ENCODE measurements at places on chromosomes 2 and 18.

GRCh38 chr2:219177552-219178376 lies at the start of gene RETREG2:
RETREG2 (plus strand) TSS chr2:219178275; CDS start chr2:219178353, 78 bp downstream.
- DNase-seq = peak; percentile 51

- DNase-seq = no peak
Measured at GRCh38 chr18:23956483-23956882, 58.1 kb upstream of the TTC39C start.

GRCh38 chr2:112843836-112844235 lies 7.3 kb upstream of the IL1B start:
- no peak for DNase-seq

DNA sequence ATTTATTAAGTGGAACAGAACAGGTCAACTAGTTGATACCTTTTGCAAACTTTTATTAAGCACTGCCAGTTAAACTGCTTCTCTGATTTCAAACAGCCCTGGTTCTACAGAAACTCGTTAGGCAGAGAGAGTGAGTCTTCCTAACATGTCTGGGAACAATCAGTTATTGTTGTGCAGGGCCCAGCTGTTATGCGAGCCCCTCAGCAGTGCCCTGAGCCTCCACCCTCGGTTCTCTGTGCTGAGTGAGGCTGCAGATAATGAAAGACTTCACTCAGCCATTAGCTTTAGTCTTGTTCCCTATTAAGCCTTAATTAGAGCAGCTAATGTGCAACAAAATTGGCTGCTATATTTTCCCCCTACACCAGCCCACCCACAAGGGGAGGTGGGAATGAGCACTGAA lies 39.6 kb downstream of the KCTD18 start:
- peak; percentile 54 for DNase-seq

DNA sequence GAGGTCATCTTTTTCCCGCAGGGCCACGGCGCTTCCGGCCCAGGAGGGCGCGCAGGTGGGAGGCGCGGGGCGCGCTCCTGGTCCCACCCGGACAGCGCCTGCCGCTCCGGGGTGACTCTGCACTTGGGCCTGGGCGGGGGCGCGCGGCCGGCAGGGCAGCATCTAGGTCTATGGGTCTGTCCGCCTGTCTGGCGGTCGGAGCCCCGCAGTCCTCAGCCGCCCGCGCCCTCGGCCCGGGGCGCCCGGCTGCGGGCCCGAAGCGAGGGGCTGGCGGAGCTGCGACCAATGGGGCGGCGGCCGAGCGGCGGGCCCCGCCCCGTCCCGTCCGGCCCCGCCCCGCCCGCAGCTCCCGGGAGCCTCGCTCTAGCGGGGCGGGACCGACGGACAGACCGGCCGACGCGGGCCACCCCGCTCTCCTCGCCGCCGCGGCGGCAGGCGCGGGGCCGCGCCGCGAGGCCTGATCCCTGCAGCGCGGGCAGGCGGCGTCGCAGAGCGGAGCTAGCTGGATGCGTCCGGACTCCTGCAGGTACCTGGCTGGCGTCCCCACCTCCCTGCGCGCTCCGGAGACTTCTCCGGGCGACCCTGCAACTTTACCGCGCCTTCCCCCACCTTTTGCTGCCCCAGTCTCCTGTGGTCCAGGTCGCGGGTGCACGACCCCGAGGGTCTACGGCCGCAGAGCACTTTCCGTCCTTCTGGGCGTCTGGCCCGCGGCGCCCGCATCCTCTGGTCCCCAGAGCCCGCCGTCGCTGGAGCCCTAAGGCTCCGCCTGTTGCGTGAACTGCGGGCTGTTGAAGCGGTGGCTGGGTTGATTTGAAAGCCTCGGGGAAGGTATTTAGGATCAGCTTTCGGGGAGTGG lies at the start of gene KCNS3:
Gene KCNS3 (plus strand): TSS at position 387 of the 856 bp plus-strand sequence. CDS start 52,342 bp downstream, outside the sequence.
- DNase-seq = no peak

DNA sequence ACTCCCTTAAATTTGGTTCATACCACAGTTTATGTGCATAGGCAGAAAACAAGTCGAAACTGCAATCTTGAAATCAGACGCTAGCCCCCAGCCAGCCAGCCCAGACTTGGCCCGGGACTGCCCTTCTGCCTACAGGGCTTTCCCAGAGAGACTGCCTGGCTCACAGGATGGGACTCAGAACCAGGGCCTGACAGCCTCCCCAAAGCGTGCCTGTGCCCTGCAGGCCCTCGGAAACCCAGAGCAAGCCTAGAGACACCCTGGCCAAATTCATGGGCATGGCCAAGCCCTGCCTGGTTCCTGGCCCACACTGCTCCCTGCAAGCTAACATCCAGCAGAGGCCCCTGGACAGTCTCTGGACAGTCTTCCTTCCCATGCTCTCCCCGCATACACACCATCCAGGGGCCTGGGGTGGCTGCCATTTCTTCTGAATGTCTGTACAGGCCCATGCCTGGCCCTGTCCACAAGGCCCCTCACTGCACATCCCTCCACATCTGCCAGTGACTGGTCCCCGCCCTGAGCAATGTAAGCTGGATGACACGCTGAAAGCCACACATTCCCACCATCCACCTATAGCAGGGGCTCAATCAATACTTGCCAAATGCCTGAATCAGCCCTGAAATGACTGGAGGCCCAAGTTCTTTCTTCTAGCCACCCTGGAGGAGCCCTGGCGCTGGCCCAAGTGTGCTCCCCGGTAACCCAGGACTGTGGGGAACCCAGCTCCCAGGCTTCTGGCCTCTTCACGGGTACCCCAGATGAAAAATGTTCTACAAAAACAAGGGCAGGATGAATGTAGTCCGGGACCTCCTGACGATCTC lies 73.1 kb downstream of the HDAC4 start:
- DNase-seq = no peak

GRCh38 chr18:49854681-49855080 lies 41.3 kb upstream of the ACAA2 start:
- DNase-seq = no peak

GRCh38 chr2:190352668-190353536 lies 9.5 kb downstream of the INPP1 start:
- DNase-seq = no peak

- DNase-seq = peak; percentile 12
Measured at GRCh38 chr2:98348066-98348561, 1.9 kb downstream of the CNGA3 start.

GRCh38 chr2:2853346-2853745 lies 522.3 kb upstream of the MYT1L start:
- no peak for DNase-seq

DNA sequence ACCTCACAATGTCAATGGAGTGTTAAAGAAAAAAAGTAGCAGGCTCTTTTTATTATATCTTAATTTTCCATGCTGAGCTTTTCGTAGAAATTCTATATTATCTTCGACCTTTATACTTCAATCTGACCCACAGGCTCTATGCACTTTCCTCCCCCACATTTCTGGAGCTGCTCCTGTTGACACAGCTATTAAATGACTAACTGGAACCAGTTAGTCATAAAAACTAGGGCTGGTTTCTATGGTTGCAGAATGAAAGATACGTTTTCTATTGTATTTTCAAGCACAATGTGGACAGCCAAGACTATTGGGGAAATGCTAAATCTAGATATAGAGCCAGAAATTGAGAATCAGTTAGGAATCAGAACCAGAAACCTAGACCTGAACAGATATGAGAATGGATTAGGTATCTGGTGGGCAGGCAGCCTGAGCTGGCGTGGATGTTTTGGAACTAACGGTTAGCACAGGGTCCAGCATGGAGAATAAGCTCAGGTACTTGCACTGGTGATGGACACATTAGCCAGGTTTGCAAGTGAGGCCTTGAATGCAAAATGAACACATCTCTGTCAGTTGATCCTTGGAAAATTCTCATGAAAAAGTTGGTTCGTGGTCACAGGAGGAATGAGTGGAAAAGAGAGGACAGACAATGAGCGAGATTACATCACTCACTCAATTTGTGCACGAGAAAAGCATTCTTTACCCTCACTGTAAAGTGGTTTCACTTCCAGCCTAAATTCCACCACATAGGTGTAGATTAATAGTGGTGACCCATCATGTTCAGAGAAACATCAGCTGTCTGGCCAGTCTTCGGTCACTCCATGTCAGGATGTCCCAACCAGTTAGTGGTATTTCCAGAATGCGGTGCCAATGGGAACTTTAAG lies 144.6 kb upstream of the EPHA4 start:
- DNase-seq = no peak

GRCh38 chr2:73451263-73451972 lies 65.8 kb downstream of the ALMS1 start:
- no peak for DNase-seq

DNA sequence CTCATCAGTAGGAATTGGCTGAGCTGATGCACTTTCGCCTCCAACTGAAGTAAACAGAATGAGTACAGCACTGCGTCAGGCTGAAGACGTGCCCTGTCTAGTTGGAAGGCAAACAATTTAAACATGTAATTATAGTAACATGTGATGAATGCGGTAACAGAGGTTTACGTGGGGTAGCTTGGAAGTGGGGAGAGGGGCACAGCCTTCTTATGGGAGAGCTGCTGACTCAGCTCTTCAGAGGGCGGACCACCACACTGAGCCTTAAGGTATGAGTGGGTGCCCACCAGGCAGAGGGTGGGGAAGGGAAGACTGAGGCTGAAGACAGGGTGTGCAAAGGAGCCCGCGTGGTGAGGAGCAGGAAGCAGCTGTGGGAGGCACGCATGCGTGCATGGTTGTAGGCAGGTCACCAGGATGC lies 6.2 kb upstream of the EHD3 start:
- no peak for DNase-seq

- no peak for DNase-seq
Measured at GRCh38 chr2:152064001-152064400, 34.8 kb downstream of the CACNB4 start.

- no peak for DNase-seq
Measured at GRCh38 chr2:23709311-23709710, 217.6 kb downstream of the ATAD2B start.

DNA sequence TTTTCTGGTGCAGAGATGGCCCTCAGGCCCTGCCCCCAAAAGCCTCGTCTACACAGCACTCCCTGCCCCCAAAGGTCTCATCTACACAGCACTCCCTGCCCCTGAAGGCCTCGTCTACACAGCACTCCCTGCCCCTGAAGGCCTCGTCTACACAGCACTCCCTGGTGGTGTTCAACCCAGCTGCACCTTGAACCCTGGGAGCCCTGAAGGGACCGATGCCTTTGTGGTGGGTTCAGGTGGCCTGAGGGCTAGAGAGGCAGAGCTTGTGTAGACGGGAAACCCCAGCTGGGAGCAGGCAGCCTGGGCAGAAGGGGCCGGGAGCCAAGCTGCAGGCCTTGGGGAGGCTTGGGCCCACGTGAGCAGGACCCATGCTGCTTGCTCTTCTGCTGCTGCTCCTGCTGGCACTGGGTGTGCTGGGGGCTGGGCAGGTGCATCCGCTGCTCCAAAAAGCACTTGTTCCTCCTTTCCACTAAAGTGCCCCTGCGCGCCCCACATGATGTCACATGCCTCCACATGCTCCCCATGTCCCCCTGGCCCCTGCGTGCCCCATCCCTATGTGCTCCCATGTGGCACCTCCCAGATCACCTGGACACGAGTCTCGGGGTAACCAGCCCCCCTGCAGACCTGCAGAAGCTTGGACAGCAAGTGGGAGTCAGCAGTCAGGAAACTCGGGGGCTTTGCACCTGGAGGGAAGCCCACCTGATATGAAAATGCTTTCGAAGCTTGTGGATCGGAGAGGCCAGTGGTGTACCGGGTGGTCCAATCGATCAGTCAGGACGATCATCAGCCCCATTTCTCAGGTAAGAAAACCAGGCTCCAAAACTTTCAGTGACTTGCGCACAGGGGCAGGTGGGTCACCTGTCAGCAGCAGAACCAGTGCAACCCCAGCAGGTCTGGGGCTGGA lies 94.9 kb upstream of the CTDP1 start:
- no peak for DNase-seq

DNA sequence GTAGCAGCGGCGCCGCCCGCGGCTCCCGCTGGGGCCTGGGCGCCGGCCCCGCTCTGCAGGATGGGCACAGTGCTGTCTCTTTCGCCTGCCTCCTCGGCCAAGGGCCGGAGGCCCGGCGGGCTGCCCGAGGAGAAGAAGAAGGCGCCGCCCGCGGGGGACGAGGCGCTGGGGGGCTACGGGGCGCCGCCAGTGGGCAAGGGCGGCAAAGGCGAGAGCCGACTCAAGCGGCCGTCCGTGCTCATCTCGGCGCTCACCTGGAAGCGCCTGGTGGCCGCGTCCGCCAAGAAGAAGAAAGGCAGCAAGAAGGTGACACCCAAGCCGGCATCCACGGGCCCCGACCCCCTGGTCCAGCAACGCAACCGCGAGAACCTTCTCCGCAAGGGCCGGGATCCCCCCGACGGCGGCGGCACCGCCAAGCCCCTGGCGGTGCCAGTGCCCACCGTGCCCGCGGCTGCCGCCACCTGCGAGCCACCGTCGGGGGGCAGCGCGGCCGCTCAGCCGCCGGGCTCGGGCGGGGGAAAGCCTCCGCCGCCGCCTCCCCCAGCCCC lies 369 bp downstream of the CDK5R2 start:
- DNase-seq = no peak

- DNase-seq = peak; percentile 50
Measured at GRCh38 chr2:95025406-95026319, at the start of gene MAL. MAL (plus strand) TSS chr2:95025708; CDS start chr2:95025793, 85 bp downstream.

- DNase-seq = no peak
Measured at GRCh38 chr2:127108090-127108523, 1.2 kb upstream of the BIN1 start.

DNA sequence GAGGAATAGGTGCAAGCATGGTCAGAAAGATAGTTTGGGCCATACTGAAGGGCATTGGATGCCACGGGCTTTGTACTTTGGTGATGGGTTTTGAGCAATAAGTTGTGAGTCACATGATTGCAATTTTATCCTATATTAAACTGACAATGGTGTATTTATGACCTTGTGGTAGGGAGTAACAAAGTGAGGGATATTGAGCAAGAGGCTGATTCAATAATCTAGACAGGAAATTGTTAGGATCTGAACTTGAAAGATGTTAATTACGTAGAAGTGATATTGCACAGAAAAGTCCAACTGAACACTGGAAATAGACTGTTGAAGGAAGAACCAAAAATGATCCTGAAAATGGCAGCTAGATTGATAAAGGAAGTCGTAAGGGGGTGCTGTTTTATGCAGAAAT lies 46.6 kb upstream of the TCF4 start:
- no peak for DNase-seq

GRCh38 chr2:101185656-101186055 lies 34.5 kb upstream of the TBC1D8 start:
- DNase-seq = no peak

DNA sequence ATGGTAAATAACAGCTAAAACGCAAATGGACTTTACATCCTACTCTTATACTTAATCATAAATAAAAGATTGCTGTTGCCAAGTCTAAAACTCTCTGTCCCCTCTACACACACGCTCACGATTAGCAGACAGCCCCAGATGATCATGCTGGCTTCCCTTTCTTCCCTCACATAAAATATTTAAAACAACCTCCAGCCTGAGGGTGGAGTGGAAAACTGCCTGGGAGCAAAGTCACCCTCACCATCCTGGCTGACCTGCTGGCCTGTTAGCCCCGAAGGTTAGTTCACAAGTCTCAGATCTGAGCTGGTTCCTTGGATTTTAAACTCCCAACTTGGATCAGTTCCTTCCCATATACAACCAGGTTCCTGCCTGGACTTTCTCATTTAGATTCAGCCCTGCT lies 288.2 kb downstream of the NBAS start:
- no peak for DNase-seq

- DNase-seq = no peak
Measured at GRCh38 chr2:214246417-214246816, 164.4 kb upstream of the VWC2L start.
